Caudate nucleus (tissue), 63 donors: ENCODE measurements at places on chromosomes 2 and 18.

GRCh38 chr2:84717302-84717701, 163.6 kb downstream of the TRABD2A start:
- no peak for DNase-seq

DNA sequence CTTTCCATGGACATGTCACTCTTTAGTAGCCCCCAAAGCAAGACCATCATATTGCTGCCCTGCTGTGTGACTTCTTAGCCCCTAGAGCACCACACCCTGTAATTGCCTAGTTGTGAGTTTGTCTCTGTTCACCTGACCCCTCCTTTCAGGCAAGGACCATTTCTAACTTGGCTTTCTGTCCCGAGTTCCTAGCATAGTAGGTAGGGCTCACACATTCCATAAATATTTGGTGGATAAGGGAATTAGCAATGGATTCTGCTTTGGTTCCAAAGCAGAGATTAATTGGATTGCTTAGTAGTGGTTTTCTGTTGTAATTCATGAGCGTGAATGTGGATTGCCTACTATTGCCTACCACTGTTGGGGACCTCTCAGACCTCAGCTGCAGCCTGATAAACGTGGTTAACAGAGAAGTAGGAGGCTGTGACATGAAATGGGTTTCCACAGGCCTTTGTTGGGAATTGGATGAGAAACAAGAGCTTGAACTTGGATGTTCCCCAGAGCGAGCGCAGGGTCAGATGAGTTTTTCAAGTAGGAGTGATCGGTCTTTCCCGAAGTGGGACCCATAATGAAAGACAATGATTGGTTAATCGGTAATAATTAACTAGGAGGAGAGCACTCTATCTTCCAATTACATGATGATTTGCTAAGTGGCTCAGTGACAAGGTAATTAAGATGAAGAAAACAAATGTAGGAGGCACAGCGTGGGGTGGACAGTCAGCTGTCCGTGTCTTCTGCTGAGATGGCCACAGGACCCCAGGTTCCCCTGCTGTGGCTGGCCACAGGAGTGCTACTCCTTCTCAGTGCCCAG, 13.4 kb upstream of the UGT1A1 start:
- DNase-seq: no peak

- DNase-seq: no peak
Observed at GRCh38 chr2:215826838-215827441, 186.4 kb downstream of the MREG start.

- DNase-seq: no peak
Observed at GRCh38 chr2:24026233-24026632, 16.3 kb downstream of the MFSD2B start.

- no peak for DNase-seq
Observed at GRCh38 chr2:227248876-227249275, 76.2 kb upstream of the MFF start.

GRCh38 chr2:66048667-66049066, 386.3 kb upstream of the MEIS1 start:
- no peak for DNase-seq

DNA sequence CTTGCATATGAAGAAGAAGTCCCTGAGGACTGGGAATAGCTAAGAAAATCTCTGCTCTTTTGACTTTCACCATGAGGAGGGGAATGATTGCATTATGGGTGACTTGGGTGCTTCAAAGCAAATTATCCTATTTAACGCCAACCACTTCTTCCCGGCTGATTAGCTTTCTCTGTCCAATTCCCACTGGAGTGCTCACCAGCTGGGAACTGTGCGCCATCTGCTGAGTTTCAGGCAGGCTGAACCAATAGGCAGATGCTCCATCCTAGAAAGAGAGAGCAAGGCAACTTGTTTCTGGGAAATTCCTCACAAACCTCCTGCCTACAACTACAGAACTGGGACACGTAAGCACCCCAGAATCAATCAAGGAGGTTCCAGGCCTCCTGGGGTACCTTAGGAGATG, 49.4 kb downstream of the POLE4 start:
- no peak for DNase-seq

GRCh38 chr2:62472312-62472711, 33.7 kb downstream of the TMEM17 start:
- DNase-seq: no peak

GRCh38 chr2:54073796-54074195, 41.6 kb upstream of the ACYP2 start:
- DNase-seq: no peak

DNA sequence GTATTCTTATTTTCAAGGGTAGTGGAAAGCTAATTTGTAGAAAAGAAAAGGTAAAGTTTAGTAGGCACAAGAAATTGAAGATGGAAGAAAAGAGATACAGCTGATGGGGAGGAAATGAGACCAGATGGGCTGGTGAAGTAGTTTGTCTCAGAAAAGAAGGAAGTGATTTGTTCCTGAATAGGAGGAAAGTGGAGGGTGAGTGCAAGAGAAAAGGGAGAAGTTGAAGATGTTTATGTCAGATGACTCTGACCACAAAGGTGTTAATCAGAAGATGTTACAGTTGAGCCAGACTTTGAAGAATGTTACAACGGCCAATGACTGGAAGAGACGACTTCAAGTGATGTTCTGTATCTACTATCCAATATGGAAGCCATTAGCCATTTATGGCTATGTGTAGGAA, 21.2 kb downstream of the ZSCAN30 start:
- DNase-seq: no peak

DNA sequence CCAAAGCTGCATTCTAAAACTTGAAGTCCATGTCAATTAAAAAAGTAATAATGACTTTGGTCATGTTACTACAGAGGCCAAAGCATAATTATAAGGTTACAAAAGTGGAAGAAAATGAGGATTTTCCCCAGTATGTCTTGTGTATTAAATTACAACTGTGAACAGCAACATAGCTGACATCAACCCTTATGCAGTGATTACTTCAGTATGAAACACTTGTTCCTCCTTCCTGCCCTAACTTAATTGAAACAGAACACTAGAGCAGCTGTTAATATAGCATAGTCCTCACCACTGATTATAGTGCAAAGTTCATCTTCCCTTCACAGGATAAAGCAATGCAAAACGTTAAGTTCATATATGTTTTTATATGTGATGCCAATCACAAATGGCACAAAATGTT, 29.9 kb downstream of the EPB41L3 start:
- no peak for DNase-seq

DNA sequence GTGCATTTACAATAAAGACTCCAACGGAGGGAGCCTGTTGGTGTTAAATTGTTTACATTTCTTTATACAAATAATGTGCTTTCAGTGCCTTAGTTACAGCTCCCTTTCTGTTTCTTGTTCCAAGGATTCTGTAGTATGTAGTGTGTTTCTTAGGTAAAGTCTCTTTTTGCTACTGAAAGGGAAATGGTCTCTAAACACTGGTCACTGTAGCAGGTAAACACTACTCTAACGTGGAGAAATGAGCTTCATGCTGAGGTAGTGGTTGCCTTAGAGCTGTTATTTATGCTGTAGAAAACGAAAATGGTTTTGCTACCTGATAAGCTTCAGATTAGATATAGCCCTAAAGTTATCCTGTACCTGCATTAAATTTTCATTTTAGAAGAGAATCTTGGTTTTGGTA, 163.6 kb downstream of the CAPN13 start:
- DNase-seq: no peak

- no peak for DNase-seq
Observed at GRCh38 chr2:102773149-102773705, 11.4 kb downstream of the TMEM182 start.

GRCh38 chr2:151043484-151043883, 218.2 kb downstream of the RBM43 start:
- no peak for DNase-seq

DNA sequence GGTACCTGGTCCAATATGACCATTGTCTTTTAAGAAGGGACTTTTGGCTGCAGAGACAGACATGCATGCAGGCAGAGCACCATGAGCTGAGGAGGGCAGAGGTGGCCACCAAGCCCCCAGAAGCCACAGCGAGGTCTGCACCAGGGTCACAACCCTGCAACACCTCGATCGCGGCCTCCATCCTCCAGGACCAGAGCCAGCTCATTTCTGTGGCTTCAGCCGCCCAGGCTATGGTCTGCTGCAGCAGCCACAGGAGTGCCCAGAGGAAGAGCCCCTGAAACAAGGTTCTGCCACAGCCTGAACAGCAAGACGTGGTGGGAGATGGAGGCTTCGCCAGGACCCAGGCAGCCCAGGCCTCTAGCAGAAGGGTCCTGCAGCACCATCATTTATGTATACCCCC, 53.9 kb downstream of the ANKMY1 start:
- DNase-seq: no peak

DNA sequence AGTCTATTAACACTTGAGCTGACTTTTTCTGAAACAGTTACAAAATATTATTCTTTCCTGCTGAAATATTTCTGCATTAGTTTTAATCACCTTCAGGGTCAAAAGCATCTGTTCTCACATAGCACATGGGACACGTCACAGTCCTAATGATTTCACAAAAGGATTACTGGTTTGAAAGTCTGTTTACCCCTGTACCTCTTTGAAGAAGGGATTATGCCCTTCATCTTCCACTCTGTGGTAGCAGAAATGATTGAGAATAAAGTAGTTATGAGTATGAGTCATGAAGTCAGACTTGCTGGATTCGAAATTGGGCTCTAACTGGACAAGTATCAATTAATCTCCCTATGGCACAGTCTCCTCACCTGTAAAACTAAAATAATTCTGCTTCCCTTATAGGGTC, 121.2 kb downstream of the SATB2 start:
- no peak for DNase-seq

GRCh38 chr2:37912616-37913015, 12.5 kb upstream of the RMDN2 start:
- DNase-seq: no peak

DNA sequence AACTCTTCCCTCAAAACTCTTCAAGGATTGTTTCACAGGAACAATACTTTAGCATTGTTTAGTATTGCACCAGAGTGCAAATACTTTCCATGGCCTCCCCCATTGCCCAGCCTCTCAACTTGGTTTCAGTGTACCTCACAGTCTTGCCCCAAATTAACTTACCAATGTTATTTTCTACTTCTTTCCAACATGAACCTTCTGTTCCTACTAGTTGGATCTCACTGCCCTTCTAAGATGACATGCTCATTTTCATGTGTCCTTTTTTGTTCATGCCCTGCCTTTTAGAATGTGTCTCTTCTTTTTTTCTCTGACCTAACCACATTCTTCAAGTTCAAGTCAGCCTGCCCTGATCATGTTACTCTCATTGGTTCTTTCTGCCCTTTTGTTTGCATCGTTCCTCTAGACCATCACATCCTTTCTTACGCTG, 4.1 kb downstream of the SPATS2L start:
- DNase-seq: no peak

DNA sequence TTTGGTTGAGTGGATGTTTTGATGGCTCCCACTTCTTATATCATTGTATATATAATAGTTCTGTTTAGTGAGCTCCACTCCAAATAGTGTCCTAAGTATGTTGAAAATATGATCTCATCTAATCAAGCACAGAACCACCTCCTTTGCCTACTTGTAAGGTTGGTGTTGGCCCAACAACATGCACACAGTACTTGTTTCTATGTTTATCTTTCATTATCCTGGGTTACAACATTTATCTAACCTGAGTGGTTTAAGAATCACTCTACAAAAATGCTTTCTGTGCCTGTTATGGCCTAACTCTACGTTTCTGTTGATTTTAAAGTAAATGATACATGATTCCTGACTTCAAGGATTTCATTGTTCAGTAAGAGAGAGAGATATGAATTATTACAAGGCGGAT, 281.9 kb downstream of the FIGN start:
- no peak for DNase-seq

GRCh38 chr2:164523726-164524125, 97.6 kb downstream of the GRB14 start:
- no peak for DNase-seq

DNA sequence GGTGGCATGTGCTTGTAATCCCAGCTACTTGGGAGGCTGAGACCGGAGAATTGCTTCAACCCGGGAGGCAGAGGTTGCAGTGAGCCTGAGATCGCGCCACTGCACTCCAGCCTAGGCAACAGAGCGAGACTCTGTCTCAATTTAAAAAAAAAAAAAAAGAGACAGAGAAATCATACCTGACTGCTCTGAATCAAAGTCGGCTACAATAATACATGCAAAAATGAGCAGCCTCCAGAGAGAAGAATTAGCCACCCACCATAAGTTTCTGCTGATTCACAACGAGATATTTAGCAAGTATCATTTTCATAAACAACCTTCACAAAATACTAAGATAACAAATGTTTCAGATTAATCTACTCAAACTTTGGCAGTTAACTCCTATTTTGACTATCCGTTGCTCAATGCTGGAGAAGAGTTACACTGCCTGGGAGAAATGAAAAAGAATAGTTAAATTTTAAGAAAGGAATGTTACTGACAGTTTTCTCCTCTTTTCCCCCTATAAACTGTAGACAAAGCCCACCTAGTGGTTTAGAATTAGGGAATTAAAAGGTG, 1.5 kb downstream of the OSBPL1A start:
- no peak for DNase-seq

GRCh38 chr2:25756536-25756935, 83.2 kb upstream of the DTNB start:
- DNase-seq: no peak
